ENCODE measurements at places on chromosomes 16 and 17. TPM values are rescaled to one million over a fixed set of nuclear protein-coding genes. Genes with fewer than 3 reads are reported as not detected.

TSPOAP1 gene
- 4.3 TPM for total RNA-seq

INPP5K gene
- total RNA-seq: 215 TPM

LRRC75A gene
- 4.0 TPM for total RNA-seq

LRRC37B gene
- 16.6 TPM for total RNA-seq

RRAD gene
- total RNA-seq: 2.4 TPM

TBC1D28 gene
- total RNA-seq: not detected

ORC6 gene
- 1.1 TPM for total RNA-seq
